SIG-M5 (cell line): ENCODE measurements at places on chromosomes 13 and 19.

DNA sequence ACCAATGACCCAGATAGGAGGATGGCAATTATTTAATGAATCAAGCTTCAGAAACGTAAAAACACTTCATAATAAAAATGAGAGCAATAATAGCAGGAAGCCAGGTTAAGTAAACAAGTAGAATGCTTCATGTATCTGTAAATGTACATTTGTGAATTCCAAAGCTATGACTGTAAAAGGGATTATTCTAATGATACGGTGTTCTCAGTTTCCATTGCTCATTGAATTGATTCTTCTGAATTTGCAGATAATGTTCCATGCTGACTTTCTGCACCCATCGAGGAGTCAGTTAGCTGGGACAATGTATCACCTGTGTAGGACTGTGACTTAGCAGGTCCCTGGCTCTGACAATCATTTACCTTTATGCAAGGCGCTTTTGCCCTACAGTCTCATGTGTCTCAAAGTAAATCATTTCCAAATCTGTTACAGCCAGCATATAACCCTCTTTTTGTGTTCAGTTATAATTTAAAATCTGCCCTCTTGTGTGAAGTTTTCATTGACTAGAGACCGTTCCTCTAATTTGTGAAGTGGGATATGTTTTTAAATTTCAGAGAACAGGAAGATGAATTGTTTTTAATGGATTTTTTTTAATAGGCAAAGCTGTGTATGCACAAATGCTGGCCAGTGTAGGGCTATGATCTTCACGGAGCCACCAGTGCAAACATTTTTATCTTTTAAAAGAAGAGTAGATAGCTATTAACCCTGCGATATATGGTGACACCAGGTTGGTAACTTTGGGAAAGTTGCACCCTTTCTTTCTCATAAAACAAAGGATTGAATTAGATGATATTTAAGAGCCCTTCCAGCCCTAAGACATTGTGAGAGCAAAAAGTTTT is 267.1 kb downstream of the KLF5 start:
- DNase-seq = no peak

DNA sequence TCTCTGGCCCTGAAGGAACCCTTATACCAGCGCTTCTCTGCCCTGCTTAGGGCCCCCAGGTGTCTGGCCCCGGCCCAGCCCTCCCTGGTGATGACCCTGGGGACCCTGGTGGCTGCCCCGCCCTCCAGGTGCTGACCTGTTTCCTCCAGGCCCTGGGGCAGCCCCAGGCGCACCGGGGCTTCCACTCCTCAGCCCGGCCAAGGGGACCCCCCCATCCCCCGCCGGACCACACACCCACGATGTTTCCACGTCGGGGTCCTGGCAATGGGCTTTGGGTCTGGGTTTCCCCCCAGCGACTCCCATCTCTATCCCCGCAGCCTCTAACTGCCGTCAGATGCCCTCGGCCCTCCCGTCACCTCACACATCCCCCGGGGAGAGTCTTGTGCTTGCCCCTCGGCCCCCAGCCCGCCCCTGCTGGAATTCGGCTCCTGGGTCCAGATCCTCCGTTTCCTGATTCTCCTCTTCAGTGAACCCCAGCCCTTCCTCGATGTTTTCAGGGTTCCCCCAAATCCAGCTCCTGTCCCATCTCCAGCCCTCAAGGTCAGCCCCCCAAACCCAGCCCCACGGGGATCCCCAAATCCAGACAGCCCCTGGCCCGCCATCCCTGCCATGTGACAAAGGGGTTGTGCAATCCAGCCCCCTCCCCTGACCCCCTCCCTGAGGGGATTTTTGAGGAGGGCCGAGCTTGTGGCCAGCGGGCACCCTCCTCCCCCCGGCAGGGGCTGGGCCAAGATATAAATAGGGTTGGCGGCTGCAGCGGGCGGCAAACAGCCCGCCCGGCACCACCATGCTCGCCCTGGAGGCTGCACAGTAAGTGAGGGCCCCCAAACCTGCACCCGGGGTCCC is at the start of gene SPIB:
TSS of gene SPIB (plus strand) at position 763 of the 846 bp plus-strand sequence. CDS start at position 788, 25 bp downstream.
- no peak for DNase-seq

- no peak for DNase-seq
Observed at GRCh38 chr13:42847891-42848663, 66.7 kb downstream of the FAM216B start.

- no peak for DNase-seq
Observed at GRCh38 chr13:113445791-113446487, 7.3 kb downstream of the ADPRHL1 start.

- no peak for DNase-seq
Observed at GRCh38 chr19:38685666-38686529, 38.4 kb downstream of the ACTN4 start.

DNA sequence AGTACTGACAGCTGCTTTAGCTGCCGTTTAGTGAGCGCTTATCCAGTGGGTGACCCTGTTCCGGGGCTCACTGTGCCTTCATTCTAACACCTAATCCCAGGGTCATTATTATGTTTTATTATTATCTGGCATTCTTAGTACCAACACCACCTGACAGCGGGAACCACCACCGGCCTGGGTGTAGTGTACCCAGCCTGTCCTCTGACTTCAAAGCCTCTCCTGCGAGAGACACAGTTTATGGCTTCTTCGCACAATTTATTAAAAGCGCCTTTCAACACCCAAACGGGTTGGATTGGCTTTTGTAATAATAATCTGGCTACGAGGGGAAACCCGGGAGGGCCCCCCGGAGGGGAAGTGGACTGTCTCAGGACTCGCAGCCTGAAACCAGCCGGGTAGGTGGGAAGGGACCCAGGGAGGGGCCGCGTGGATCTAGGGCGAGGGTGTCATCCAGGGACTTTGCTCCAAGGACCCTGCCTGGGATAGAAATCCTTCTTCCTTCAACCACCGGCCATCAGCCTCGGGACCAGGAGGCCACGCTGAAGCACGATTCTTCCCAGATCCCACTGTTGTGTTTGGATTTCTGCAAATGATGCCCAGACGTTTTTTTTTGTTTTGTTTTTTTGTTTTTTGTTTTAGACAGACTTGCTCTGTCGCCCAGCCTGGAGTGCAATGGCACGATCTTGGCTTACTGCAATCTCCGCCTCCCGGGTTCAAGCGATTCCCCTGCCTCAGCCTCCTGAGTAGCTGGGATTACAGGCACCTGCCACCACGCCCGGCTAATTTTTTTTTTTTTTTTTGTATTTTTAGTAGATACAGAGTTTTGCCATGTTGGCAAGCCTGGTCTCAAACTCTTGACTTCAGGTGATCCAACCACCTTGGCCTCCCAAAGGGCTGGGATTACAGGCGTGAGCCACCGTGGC is 1.6 kb upstream of the ZBTB7A start:
- DNase-seq = no peak

GRCh38 chr13:112819111-112819510 is 129.3 kb downstream of the ATP11A start:
- no peak for DNase-seq

DNA sequence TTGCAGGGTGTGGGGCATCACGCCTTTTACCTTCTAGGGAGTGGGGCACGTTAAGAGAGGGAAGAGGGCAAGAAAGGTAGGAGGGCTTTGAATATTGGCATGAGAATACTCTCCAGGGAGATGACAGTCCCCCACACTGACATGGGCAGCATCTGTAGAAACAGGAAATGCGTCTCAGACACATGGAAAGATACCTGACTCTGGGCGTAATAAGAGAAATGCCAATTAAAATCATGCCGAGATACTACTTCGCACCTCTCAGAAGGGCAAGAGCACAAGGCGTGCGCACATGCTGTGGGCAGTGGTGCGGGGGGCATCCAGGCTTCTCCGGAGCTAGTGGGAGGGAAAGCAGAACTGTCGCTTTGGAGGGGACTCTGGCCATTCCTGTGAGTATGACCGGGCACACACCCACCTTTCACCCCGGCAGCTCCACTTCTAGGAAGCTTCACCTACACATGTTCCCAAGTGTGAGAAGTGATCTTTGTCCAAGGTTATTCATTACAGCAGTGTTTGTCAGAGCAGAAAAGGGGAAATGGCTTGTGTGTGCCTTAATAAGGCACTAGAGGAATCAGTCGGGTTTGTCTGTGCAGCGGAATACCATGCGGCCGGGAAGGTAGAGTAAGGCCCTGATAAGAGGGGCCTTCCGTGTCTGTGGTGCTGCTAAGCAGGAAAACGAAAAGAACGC is 99.5 kb downstream of the SIPA1L3 start:
- no peak for DNase-seq

- no peak for DNase-seq
Observed at GRCh38 chr13:85806553-85807175, 7.4 kb upstream of the SLITRK6 start.

- DNase-seq = no peak
Observed at GRCh38 chr19:17214508-17215126, 540 bp upstream of the USE1 start.

- DNase-seq = no peak
Observed at GRCh38 chr19:18946918-18947317, 5.9 kb upstream of the HOMER3 start.

- DNase-seq = no peak
Observed at GRCh38 chr13:43156916-43157315, 133.5 kb downstream of the DNAJC15 start.

DNA sequence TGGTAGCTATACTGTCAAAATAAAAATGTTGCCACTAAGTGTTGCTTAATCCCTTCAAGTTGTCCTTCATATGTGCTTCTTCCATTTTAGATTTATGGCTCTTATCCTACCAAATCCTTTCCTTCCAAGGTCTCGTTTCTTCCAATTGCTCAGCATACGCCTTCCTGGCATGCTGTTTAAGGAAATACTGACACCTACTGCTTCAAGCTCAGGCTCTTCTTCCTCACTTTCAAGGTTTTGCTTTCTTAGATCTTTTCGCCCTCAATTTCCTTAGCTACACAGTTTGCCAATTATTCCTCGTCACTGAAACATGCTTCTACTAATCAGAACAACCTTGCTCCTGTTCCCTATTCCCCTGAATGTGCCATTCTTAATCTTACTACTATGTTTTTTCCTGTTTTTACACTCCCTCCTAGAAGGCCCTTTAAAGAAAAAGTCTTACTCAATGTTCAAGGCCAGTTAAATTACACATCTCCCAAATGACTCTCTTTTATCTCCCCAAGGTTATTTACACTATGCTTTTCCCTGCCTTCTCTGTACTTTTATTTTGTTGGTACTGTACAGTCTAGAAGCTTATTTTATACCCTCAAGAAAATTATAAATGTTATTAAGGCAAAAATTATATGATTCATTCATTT is 343.1 kb downstream of the MZT1 start:
- no peak for DNase-seq

DNA sequence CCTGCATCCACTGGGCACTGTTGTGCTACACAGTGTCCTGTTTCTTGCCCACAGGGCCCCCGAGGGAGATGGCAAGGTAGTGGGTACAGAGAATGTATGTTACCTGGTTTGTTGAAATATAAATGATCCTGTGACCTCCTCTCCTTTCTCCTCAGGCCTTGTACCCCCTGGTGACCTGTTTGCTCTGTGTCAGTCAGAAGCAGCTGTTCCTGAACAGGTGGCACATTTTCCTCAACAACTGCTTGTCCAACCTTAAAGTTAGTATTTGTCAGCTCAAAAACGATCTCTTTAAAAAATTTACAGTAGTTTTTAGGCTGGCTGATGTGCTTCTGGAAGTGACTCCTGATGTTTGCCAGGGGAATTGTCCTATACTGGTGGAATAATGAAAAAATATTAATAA is 105.1 kb downstream of the FRY start:
- DNase-seq = no peak

- no peak for DNase-seq
Observed at GRCh38 chr13:73464758-73465616, 406.2 kb downstream of the KLF5 start.

GRCh38 chr19:925526-926322 is at the start of gene ARID3A:
ARID3A (plus strand) TSS chr19:926035; CDS start chr19:929529, 3,494 bp downstream.
- DNase-seq = peak; percentile 30

DNA sequence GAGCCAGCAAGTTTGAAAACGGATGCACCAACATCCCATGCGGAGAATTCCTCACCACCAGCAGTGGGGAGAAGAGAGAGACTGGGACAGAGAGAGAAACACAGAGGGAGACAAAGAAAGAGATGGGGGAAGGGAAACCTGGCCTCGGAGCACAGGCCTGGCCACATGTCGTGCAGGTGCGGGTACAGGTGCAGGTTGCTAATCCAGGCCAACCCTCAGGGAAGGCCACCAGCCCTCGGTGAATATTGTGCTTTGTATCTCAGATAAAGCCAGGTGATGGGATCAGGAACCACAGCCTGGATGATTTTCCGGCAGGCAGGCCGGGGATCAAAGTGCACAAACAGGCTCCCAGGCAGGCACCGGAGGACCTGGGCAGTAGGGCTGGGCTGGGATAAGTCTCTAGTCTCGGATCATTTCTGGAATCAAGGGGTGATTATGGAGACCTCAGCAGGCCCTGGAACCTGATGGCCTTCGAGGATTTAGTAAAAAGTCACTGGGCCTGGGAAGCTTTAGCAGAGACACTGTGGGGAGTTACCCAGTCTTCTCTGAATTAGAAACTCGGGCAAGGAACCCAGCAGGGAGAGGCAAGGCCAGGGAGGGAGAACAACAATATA is 3.7 kb downstream of the GAS6 start:
- no peak for DNase-seq

GRCh38 chr13:23129331-23129730 is 51.4 kb upstream of the SGCG start:
- no peak for DNase-seq

DNA sequence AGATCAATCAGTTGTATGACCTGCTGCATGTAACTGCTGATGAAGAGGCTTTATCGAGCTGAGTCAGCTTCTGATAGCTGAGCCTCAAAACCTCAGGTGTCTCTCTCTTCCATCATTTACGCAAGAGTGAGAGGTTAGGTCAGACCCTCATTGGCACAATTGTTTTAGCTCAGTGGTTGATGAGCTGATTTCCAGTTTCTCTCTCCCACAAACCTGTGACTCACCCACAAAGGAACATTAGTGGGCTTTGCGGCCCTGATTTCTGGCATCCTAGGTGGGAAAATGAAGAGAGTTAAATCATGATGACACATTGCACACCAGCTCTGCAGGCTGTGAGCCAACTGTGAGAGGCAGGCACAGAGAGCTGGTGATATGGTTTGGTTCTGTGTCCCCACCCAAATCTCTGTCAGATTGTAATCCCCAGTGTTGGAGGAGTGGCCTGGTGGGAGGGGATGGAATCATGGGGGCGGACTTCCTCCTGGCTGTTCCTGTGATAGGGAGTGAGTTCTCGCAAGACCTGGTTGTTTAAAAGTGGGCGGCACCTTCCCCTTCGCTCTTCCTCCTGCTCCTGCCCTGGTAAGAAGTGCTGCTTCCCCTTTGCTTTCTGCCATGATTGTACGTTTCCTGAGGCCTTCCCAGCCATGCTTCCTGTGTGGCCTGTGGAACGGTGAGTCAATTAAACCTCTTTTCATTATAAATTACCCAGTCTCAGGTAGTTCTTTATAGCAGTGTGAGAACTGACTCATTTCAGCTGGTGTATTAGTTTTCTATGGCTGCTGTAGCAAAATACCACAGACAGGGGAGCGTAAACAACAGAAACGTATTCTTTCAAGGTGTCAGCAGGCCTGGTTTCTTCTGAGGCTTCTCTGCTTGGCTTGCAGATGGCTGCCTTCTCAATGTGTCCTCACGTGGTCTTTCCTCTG is 33.5 kb upstream of the TMTC4 start:
- DNase-seq = no peak

DNA sequence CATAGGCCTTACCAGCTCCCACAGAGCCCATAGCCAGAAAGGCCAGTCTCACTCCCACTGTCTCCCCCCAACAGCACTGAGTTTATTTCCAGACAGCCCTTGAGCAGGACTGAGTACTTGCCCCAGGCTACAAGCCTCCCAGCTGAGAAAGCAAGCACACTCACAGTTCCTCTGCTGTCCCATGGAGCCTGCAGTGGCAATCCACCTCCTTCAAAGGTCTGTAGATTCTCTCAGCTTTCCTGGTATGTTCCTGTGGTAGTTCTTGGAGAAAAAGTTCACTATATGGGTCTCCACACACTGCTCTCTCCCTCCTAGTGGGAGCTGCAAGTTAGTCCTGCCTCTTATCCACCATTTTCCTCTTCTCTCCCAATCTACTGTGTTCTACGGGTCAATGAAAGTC is 728.7 kb downstream of the DIAPH3 start:
- DNase-seq = no peak
